ENCODE measurements at places on chromosomes 5 and 9.

GRCh38 chr9:20271723-20272122, 350.6 kb downstream of the MLLT3 start:
- DNase-seq, result no peak

- no peak for DNase-seq
These were observed 363.0 kb upstream of the PDE4D start for GRCh38 chr5:60256546-60256945.

- no peak for DNase-seq
These were observed 15.0 kb upstream of the PFDN1 start for GRCh38 chr5:140317859-140318258.

GRCh38 chr5:627840-628239, 15.7 kb downstream of the CEP72 start:
- no peak for DNase-seq

DNA sequence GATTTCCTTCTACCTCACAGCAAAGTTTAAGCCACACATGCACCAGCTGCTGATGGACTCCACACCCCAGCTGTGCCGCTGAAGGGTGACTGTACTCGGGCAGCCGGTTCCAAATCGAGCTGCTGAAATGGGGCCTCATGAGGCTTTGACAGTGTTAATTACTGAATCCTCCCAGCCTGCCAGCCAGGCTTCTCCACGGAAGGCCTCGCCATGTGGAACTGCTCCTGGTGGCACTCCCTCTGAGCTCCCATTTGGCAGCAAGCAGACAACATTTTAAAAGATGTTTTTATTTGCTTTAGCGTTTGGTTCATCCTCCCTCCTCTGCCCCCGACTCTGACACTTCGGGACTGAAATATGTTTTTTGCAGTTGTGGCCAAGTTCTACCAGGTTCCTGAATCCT, 479.4 kb upstream of the MPDZ start:
- no peak for DNase-seq

DNA sequence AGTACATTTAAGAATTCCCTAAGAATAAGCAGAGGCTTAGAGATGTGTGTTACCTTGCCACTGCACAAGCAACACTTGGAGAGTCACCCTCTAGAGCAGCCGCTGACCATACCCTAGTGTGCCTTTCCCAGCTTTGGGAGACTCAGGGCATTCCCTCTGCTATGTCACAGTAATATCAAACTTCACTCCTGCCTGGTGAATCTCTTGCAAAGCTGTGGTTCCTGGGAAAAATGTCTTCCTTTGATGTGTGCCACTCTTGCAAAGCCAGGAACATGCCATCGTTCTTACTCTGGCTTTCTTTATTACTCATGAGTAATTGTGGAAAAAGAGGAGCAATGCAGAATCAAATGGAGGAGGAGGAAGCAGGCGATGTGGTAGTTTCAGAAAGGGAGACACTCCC, 173.2 kb downstream of the CCDC192 start:
- no peak for DNase-seq

- no peak for DNase-seq
These were observed 541.2 kb downstream of the CDH10 start for GRCh38 chr5:24103451-24104023.

DNA sequence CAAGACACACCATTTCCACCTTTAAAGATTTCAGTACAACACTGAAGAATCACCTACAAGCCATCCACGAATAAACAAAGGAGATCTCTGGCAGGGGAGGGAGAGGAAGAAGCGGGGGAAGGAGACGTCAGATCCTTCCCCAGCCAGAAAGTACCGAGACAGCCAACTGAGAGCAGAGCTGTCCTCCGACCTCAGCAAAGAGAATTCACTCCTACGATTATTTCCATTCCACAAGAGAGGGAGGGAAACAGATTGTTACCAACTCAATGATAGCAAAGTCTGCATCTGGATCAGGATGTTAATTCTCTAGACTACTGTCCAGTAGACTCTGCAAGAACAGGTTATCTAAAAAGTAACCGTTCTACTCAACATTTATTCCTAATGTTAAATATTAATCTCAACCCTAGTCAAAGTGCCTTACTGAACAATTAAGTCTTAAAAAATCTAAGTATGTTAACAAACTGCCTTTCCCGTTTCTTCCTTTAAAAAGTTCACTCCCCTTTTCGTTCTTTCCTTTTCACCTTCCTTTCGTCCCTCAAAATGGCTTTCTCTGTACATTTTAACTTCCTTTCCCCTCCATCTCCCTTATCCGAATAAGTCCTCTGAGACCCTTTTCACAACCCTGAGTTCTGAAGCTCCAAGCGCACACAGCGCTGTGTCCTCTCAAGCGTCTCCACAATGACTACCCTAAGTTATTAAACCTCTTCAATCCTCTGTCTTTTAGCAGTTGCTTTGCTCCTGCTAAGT, 1.4 kb downstream of the CHD1 start:
- DNase-seq, result peak; percentile 47
